ENCODE measurements at places on chromosomes 4 and X.

- no peak for DNase-seq
These were observed 4.4 kb upstream of the APBB2 start for GRCh38 chr4:41218703-41219102.

- DNase-seq = peak; percentile 18
These were observed 1008.5 kb upstream of the LCORL start for GRCh38 chr4:19030048-19030447.

DNA sequence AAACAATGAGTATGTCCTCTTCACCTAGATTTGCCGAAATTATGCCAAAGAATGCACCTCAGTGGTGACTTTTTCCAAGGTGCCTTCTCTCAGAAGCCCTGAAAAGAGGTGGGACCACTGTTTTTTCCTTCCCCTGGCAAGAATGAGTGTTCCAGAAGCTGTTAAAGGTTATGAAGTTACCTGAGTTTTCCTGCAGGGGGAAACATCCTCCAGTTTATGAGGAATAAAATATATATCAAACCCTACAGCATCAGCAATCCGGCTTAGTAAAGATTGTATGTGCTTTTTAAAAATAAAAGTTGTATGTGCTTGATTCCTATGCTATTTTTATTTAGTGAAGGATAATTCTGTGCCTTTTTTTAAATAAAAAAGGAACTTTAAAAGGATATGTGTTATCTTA is 73.3 kb downstream of the RBM46 start:
- no peak for DNase-seq

- DNase-seq = no peak
These were observed 771 bp downstream of the NAP1L2 start for GRCh38 chrX:73213734-73214425.

- DNase-seq = no peak
These were observed 1.3 kb downstream of the LCORL start for GRCh38 chr4:18020145-18020670.

DNA sequence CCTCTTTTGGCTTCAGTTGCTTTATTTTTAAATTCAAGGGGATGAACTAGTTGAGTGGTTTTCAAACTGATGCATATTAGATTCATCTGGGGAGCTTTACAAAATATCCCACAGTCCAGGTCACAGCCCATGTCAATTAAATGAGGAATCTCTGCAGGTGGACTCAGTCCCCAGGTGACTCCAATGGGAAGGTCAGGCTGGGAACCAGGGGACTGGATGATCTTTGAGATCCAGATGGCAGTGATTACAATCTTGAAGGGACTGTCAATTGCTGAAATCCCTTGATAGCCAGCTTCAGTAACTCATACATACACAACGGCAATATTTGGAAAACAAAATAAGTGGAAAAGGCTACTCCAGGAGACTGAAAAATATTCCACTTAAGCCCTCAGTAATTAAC is 7.0 kb downstream of the ADH1B start:
- DNase-seq = no peak

DNA sequence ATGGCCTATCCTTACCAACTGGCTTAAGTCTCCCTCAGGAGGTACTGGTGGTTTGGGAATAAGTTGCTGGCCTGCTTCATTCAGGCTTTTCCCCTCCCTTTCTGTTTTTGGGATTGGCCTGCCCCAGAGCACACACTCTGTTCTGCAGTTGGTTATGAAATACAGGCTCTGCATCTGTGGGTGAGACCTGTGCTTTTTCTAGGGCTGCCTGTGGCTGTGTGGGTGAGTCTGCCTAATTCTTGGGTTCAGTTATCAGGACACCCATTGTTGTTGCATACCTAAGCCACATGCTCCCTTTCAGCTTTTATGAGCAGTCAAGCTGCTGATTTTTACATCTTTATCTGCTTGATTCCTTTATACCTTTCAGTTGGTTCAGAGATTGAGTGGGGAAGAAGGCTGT is 19.0 kb upstream of the CWH43 start:
- DNase-seq = no peak

DNA sequence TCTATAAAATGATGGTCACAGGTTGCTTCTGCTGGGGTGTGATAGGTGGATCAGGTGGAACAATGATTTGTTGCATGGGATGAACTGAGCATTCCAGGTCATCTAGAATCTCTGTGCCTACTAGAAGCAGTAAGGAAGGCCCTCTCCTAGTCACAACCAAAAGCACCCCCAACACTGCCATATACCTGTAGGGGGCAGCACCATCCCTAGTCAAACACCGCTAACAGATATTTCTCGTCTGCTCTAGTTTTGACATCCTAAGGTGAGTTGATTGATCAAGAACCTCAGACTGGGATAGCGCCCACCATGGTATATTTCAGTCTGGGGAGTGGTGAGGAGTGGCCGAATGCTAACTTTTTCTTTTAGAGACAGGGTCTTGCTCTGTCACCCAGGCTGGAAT is 160.2 kb downstream of the NHS start:
- no peak for DNase-seq

- no peak for DNase-seq
These were observed 98.6 kb downstream of the PPP2R2C start for GRCh38 chr4:6373541-6374410.

DNA sequence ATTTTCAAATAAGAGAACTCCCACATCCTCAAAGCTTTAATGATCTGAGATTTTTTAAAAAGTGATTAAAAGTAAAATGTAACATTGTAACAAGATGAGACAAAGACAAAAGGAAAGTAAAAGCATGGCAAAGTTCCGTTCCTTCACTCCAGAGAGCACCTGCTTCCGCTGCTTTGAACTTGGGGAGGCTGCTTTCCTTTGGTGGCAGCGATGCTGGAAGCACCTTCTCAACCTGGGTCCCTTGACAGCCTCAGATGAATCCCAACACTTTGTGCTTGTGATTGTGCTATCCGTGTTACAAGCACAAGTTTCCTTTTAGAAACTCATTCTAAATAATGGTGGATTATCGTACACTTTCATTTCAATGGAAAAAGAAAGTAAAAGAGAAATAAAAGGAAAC is 59.7 kb downstream of the HADH start:
- no peak for DNase-seq

- DNase-seq = no peak
These were observed 436.6 kb downstream of the C4orf33 start for GRCh38 chr4:129532573-129532972.

DNA sequence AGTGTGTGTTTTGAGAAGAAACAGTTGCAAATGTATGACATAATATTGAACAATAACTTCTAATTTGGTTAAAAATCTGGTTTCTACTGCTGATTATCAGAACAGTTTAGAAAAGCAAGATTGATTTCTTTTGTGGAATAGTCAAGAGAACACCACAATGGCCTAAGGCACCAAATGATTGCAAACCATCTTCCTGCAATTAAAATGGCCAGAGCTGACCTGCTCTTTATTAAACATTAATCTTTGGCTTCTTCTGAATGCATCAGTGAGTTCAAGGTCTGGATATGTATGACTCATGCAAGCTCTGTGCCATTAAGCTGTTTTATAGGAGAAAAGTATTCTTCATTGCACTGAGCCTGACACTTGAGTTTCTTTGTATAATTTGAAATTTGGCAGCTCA is 107.8 kb upstream of the PDHA2 start:
- no peak for DNase-seq

GRCh38 chr4:36320117-36320896 is 38.9 kb downstream of the DTHD1 start:
- no peak for DNase-seq

- peak; percentile 37 for DNase-seq
These were observed 366.1 kb downstream of the FBXO8 start for GRCh38 chr4:173917255-173917960.

DNA sequence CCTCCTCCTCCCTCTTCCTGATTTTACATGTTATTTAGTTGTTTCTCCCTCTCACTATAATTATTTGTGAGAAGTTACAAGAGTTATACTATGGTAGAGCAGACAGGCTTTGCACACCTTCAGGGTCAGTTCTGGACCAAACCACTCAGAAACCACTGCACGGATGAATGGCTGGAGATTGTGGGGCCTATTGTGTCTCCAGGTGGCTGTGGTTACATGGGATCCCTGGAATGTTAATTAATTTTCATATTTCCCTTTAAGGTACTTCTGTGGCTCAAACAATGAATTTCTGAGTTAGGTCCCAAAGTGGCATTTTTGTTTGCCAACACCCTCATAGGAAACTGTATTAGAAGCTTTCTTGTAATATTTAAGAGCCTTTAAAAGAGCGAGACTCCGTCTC is 151.9 kb downstream of the BMPR1B start:
- no peak for DNase-seq

- DNase-seq = no peak
These were observed 504 bp upstream of the PDLIM3 start for GRCh38 chr4:185535612-185536410.

GRCh38 chr4:119676101-119676500 is 47.5 kb upstream of the PDE5A start:
- no peak for DNase-seq

DNA sequence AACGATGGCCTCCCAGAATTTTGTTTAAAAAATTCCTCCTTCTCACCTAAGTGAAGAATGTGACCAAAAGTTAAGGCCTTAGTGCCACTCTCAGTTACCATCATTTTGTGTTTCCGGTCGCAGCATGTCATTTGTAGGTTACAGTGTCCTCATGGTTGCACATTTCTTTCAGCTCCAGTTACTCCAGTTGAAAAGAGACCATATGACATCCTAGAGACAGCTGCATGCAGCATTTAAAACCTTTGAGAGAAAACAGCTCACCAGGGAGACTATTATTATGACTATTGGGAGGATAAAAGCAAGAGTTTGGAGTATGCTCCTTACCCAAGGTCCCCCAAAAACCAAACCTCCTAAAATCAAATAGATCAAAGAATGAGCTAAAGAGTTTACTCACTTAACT is 45.8 kb downstream of the MGARP start:
- DNase-seq = no peak

DNA sequence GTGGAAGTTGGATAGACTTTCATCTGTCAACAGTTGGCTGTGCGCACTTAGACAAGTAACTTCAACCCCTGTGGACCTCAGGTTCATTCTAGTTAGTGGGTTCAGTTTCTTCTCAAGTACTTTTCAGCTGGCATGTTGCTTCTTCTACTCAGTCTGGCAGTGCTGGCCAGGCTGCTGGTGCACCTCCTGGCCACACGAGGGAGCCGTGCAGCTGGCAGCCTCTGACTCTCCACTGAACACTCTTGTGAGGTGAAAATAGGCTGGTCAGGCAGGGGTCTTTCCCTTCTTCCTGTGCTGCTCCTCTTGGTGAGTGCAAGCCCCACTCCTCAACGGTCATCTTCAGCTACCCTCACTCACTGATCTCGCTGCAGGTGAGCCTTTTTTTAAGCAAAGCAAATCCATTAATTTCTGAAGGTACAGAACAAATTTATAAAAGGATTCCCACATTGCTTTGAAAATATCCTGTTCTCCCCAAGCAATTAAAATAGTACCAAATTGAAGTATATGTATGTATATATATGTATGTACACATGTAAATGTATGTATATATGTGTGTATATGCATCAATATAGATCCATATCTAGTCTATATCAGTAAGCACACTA is 30.6 kb downstream of the LONRF3 start:
- DNase-seq = peak; percentile 16

GRCh38 chrX:56798866-56799758 is 70.1 kb downstream of the NBDY start:
- DNase-seq = no peak

- DNase-seq = no peak
These were observed 333.9 kb downstream of the ARHGAP24 start for GRCh38 chr4:85808864-85809263.

- DNase-seq = no peak
These were observed 103.7 kb downstream of the JADE1 start for GRCh38 chr4:128913228-128913627.

- no peak for DNase-seq
These were observed 6.6 kb upstream of the SLC6A8 start for GRCh38 chrX:153681175-153681574.

DNA sequence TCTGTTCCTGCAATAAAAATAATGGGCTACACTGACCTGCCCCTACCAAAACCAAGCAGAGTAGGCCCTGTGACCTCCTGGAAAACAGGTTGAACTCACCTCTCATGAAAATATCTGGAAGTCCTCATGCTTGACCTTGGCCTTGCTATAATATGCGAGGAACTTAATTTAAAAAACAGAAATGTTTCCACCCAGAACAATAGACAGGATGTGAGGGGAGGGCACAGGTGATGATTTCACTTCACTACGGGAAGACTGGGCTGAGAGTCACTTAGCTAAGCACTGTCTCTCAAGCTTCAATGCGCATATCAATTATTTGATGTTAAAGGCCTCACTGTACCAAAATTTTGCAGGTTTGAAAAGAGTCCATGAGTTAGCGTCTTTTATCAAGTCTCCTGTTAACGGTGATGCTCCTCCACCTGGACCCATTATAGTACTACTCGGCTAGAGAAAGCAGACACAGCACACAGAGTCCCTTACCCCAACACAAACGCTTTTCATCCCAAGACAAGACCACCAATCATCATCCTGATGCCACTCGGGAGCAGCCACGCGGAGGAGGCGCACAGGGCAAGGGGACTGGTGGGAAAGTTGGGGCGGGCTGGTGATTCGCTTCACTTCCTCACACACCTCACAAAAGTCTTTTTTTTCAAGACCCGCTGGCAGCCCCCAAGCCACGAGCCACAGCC is 25.9 kb downstream of the ZNF721 start:
- DNase-seq = peak; percentile 18

GRCh38 chrX:86103061-86103460 is 45.2 kb upstream of the DACH2 start:
- no peak for DNase-seq

DNA sequence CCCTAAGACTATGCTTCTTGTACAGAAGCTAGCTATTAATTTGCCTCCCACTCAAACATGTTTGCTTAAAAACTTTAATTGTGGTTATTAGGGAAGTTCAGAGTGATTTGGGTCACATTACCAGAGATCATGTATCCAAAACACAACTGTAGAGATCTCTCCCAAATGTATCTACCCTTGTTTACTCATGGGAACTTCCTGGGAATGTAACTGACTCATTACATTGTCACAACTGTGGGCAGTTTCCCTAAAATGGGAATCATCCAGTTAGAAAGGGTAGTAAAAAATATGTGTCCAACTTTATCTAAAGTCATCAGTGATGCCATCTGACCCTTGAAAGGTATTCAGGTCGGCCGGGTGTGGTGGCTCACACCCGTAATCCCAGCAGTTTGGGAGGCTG is 40.3 kb upstream of the GLRA3 start:
- DNase-seq = peak; percentile 2

DNA sequence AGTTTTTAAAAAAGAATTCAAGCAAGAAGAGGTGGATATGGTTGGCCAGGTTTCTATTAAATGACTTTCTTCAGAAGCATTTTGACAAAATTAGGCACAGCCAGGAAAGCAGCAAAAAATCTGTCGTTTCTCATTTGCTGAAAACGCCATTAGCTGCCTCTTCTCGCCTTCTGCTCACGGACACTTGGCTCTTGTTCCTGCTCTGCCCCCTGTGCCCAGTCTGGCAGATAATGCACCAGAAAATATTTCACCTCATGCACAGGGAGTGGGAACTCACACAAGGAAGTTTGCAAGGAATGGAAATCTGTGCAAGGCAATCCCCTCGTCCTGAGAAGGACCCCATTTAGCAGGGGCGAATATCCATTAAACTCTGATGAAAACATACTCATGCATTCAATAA is 260.0 kb downstream of the PACRGL start:
- DNase-seq = no peak

GRCh38 chrX:102604327-102604726 is 5.0 kb downstream of the ARMCX5 start:
- DNase-seq = no peak
